ENCODE measurements at places on chromosomes 13 and 19. TPM values are rescaled to one million over a fixed set of nuclear protein-coding genes. Genes with fewer than 3 reads are reported as not detected.
A peak's percentile ranks its signal among the peaks of the same experiment; 100 is the strongest.

DNA sequence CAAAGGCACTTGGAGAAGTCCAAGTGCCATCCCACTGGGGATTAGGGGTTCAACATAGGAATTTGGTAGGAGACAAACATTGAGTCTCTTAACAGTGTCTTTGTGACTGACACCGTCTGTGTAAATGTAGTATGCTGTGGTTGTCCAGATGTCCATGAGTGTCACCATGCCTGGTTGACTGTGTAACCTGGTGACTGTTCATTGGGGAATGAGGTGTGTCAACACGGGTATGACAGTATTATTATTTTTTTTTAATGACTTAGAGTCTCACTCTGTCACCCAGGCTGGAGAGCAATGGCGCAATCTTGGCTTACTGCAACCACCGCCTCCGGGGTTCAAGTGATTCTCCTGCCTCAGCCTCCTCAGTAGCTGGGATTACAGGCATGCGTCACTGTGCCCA is 16.2 kb downstream of the PKN1 start:
- H3K36me3 ChIP-seq, result peaks cover 54% of the 10 kb centered on the region
- DNase-seq, result no peak
- H3K4me1 ChIP-seq, result peaks cover 14% of the 10 kb centered on the region
- no peak overlapping the region for H3K4me3 ChIP-seq

DNA sequence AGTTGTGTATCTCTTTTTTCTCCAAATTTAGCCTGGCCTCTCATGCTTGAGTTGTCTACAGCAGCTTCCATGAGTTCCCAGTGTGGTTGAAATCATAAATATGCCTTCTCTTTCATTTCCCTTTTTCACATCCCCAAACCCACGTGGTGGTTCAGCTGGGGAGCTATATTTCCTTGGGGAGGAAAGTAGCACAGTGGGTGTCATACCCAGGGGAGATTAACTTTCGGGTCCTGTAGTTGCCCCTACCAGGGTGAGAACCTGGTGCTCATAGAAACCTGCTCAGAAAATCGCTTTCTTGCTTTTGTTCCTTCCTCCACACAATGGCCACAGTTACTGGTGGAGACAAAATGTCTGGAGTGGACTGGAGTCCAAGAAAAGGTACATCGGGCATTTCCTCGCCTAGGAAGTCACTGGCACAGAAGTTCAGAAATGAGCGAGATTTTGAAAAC is 7.0 kb upstream of the LILRA4 start:
- no peaks in the 10 kb centered on the region for H3K4me1 ChIP-seq
- H3K36me3 ChIP-seq, result no peaks in the 10 kb centered on the region
- no peak for DNase-seq
- H3K27me3 ChIP-seq, result peaks cover 23% of the 10 kb centered on the region
- H3K4me3 ChIP-seq, result no peak overlapping the region

- H3K4me3 ChIP-seq, result no peak overlapping the region
- H3K36me3 ChIP-seq, result no peaks in the 10 kb centered on the region
- H3K27ac ChIP-seq, result no peak overlapping the region
- H3K27me3 ChIP-seq, result no peaks in the 10 kb centered on the region
- no peak for DNase-seq
Measured at GRCh38 chr19:33754361-33754760, 42.3 kb upstream of the KCTD15 start.

DNA sequence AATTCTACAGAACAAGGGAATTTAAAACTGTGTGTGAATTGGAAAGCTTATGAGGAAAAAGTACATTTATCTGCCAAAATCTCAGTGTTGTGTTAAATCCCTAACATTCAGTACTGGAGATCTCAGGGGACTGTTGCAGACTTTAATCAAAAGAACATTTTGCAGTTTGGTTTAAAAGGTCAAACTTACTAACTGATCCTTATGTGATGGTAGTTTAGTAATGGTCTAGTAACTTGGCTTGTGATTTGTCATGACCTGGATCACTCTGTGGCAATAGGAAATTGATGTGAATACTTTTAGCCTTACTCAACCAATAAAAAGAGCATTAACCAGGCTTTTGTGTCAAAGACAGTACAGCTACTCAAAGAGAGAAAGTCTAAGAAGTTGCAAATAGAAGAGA is 862.1 kb upstream of the MIR17HG start:
- no peak overlapping the region for H3K4me3 ChIP-seq
- H3K36me3 ChIP-seq, result no peaks in the 10 kb centered on the region
- H3K27me3 ChIP-seq, result no peaks in the 10 kb centered on the region
- no peaks in the 10 kb centered on the region for H3K4me1 ChIP-seq
- no peak overlapping the region for H3K27ac ChIP-seq
- DNase-seq, result no peak

DNA sequence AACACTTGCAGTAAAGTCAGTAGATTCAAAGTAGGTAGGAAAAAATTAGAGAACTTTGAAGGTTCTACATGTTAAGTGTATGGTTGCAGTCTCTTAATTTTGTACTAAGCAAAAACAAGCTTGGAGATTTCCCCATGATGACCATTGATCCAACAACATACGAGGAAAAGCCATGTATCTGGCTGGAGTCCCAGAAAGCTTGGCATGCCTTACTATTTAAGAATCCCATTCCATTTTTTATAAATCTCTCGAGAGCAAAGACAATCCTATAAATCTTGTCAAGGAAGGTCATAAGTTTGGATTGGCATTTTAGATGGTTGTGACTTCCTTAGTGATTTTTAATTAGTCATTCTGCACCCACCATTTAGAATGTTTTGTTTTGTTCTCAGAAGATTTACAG is 495.9 kb downstream of the GPC5 start:
- H3K4me1 ChIP-seq, result no peaks in the 10 kb centered on the region
- no peaks in the 10 kb centered on the region for H3K27me3 ChIP-seq
- H3K27ac ChIP-seq, result no peak overlapping the region
- no peak for DNase-seq
- H3K4me3 ChIP-seq, result no peak overlapping the region

DNA sequence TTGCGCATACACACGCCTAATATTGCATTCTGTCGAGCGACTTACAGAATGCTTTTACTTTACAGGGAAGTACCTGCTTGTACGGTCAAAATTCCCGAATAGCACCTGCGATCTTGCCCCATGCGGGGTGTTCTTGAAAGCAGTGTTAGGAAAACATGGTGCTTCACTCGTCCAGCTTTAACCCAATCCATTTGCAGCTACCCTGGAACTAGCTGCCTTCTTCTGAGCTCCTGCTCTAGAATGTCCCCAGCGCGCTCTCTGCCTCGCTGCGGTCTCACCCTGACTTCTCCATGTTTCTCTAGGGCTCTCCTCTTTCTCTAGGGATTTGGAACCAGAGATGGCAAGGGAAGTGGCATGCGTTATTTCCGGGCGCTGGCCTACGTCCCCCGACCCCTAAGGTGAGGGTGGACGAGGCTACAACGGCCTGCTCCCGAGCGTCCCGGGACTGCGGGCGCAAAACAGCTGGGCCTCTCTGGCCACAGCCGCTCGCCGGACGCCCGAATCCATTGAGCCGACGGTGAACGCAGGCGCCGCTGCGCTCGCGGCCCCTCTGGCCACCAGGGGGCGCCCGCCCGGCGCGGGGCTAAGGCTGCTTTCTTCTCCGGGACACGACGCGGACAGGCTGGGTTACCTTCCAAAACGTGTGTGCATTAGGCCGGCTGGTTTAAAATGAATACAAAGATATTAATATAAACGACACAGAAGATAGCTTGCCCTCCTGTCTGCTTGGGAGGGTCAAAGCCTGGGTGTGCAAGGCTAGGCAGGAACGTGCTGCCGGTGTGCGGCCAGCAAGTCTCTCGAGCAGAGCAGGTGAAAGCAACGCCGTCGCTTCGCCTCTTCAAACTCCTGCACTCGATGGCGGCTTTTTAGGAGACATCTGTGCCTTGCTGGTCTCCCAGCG is 1.8 kb upstream of the SPRY2 start:
- no peaks in the 10 kb centered on the region for H3K36me3 ChIP-seq
- H3K27ac ChIP-seq, result no peak overlapping the region
- peak overlapping the region; percentile 56 for H3K4me3 ChIP-seq
- H3K27me3 ChIP-seq, result peaks cover 38% of the 10 kb centered on the region
- peaks cover 13% of the 10 kb centered on the region for H3K4me1 ChIP-seq

DNA sequence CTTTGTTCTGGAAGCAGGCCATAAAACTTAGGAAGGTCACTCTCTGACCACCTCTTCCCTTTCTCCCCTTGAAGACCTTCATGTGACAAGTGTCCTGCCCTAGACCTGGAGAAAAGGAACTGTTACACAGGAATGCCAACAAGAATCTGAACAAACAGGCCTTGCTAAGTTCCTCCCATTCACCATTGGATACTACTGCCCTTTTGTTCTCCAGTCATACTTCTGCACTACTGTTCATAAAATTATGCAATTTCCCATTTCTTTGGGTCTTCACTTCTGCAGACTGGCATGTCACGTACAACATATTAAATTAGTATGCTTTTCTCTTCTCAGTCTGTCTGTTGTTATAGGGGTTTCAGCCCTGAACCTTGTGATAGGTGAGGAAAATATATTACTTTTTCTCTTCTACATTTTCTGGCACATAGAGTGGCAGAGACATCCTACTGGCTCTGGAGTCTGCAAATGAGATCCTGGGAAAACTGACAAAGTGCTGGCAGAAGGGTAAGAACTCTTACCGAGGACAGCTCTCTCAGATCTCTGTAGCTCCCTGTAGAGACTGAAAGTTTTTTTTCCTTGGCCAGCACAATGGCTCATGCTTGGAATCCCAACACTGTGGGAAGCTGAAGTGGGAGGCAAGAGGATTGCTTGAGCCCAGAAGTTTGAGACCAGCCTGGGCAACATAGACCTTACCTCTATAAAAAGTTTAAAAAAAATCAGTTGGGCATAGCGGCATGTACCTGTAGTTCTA is 87.6 kb upstream of the SPRY2 start:
- no peaks in the 10 kb centered on the region for H3K27me3 ChIP-seq
- DNase-seq, result no peak
- no peaks in the 10 kb centered on the region for H3K4me1 ChIP-seq
- H3K27ac ChIP-seq, result no peak overlapping the region
- H3K36me3 ChIP-seq, result no peaks in the 10 kb centered on the region
- H3K4me3 ChIP-seq, result no peak overlapping the region

DNA sequence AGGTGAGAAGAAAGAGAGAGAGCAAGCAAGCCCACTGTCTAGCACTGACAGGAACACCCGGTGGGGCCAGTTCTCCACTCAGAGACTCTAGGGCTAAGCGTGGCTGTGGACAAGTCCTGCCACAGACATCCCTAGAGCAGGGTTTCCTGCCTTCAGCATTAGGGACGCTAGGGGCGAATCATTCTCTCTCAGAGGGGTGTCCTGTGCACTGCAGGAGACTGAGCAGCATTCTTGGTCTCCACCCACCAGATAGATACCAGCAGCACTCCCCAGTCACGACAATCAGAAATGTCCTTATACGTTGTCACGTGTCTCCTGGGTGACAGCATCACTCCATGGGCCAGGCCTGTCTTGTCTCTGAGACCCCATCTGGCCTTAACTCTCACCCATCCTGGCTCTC is 1.5 kb downstream of the OR10H1 start:
- no peak for DNase-seq
- no peaks in the 10 kb centered on the region for H3K36me3 ChIP-seq
- H3K4me1 ChIP-seq, result peaks cover 2% of the 10 kb centered on the region
- H3K27ac ChIP-seq, result no peak overlapping the region
- H3K4me3 ChIP-seq, result no peak overlapping the region

GRCh38 chr13:32849369-32849768 is 166.9 kb upstream of the KL start:
- DNase-seq, result no peak
- H3K27me3 ChIP-seq, result peaks cover 16% of the 10 kb centered on the region
- H3K4me1 ChIP-seq, result no peaks in the 10 kb centered on the region
- no peak overlapping the region for H3K27ac ChIP-seq
- no peaks in the 10 kb centered on the region for H3K36me3 ChIP-seq

GRCh38 chr19:27974082-27974513 is 1238.9 kb downstream of the UQCRFS1 start:
- no peak overlapping the region for H3K27ac ChIP-seq
- H3K4me1 ChIP-seq, result no peaks in the 10 kb centered on the region
- H3K4me3 ChIP-seq, result no peak overlapping the region
- no peaks in the 10 kb centered on the region for H3K27me3 ChIP-seq

GRCh38 chr19:11091703-11092153 is 2.5 kb downstream of the LDLR start:
- H3K4me1 ChIP-seq, result peaks cover 68% of the 10 kb centered on the region
- no peaks in the 10 kb centered on the region for H3K27me3 ChIP-seq
- H3K4me3 ChIP-seq, result peak overlapping the region; percentile 97
- H3K27ac ChIP-seq, result peak overlapping the region; percentile 99

DNA sequence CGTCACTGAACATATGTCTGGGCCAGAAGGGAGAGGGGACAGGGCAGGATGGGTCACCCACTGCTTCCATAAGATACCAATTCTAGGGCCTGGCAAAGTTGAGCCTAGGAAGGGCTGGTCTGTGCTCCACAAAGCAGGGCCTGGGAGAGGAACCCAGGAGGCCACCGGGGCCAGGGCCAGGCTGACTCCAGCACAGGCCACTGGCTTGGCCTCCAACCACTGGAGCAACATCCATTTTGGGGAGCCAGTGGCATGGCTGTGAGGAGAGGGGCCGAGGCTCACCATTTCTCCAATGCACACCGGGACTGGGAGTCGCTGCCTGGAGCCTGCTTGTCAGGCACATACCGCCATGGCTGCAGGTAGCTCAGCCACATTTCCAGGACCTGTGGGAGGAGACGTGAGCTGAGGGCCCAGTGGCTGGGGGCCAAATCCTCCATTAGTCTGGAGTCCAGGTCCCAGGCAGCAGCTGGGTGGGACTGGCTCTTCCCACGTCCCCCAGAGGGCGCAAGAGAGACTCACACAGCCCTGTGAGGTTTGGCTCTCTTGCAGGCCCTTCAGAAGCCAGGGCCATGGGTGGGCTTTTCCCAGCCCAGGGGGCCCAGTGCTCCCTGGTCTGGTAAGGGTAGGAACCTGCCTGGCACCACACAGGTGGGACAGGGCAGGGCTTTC is 27.7 kb downstream of the TUBA3C start:
- no peaks in the 10 kb centered on the region for H3K4me1 ChIP-seq
- H3K27me3 ChIP-seq, result no peaks in the 10 kb centered on the region
- no peak overlapping the region for H3K27ac ChIP-seq
- no peak overlapping the region for H3K4me3 ChIP-seq

- H3K4me1 ChIP-seq, result peaks cover 59% of the 10 kb centered on the region
- H3K27me3 ChIP-seq, result no peaks in the 10 kb centered on the region
- H3K36me3 ChIP-seq, result peaks cover 46% of the 10 kb centered on the region
- no peak overlapping the region for H3K27ac ChIP-seq
- H3K4me3 ChIP-seq, result no peak overlapping the region
Measured at GRCh38 chr19:35006342-35006998, 6.3 kb downstream of the GRAMD1A start.

DNA sequence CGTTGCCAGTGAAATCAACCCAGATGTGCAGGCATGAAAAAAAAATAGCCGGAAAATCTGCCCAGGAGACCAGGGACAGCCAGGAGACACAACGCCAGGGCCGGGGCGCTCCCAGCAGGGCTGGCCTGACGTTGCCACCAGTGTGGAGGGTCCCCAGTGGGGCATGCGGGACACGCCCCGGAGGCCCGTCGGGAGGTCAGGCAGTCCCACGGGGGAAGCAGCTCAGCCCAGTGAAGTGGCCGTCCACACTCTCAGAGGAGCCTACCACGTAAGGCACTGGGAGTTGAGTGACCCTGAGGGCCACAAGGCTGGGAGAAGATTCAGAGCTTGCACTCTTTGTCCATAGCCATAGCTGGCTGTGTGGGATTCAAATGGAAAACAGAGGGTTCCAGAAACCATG is 53.2 kb upstream of the GAS6 start:
- no peaks in the 10 kb centered on the region for H3K36me3 ChIP-seq
- H3K4me3 ChIP-seq, result no peak overlapping the region
- H3K4me1 ChIP-seq, result no peaks in the 10 kb centered on the region
- peaks cover 29% of the 10 kb centered on the region for H3K27me3 ChIP-seq

GRCh38 chr13:75505327-75505726 is 23.4 kb upstream of the TBC1D4 start:
- no peak for DNase-seq
- H3K36me3 ChIP-seq, result no peaks in the 10 kb centered on the region
- no peaks in the 10 kb centered on the region for H3K27me3 ChIP-seq
- no peak overlapping the region for H3K4me3 ChIP-seq
- H3K4me1 ChIP-seq, result no peaks in the 10 kb centered on the region

Gene NCLN
- total RNA-seq, result 52.1 TPM

Gene IGFL2
- total RNA-seq, result not detected

Gene PROZ
- total RNA-seq, result 0.19 TPM

Gene SYNGR4
- not detected for total RNA-seq

Data from activated CD4-positive, alpha-beta T cell treated with anti-CD3 and anti-CD28 coated beads, Interleukin-2, amount 10 ng/mL, durations not matched to agents 7 days and 5 days (primary cell).